Fibroblast of the aortic adventitia (primary cell): ENCODE measurements at places on chromosomes 6 and 20. TPM values are rescaled to one million over a fixed set of nuclear protein-coding genes. Genes with fewer than 3 reads are reported as not detected.

TFEB gene
- total RNA-seq, result 5.1 and 6.8 TPM in 2 replicates

LTB gene
- total RNA-seq, result not detected in 2 replicates

AKAP12 gene
- 196 and 349 TPM in 2 replicates for total RNA-seq

FAM162B gene
- total RNA-seq, result 1.6 TPM in 1 of 2 replicates, not detected in the other

RFX6 gene
- total RNA-seq, result not detected in 2 replicates

TMEM244 gene
- total RNA-seq, result 0.45 TPM in 1 of 2 replicates, not detected in the other

TNFRSF6B gene
- 0.36 TPM in 1 of 2 replicates, not detected in the other for total RNA-seq

MUC21 gene
- total RNA-seq, result not detected in 2 replicates

PCED1A gene
- total RNA-seq, result 21.1 and 31.0 TPM in 2 replicates
